A549 treated with GW870086 at 1 μM for 4 hours (cell line): ENCODE measurements at places on chromosomes 2 and 18. TPM values are rescaled to one million over a fixed set of nuclear protein-coding genes. Genes with fewer than 3 reads are reported as not detected.

The MSTN gene
- total RNA-seq, result not detected in 5 replicates

The KRTCAP3 gene
- total RNA-seq, result 0.39 to 0.90 TPM (median 0.85 TPM) in 5 replicates

The PDCD1 gene
- not detected in 5 replicates for total RNA-seq

The TLX2 gene
- 0.19 to 0.36 TPM (median 0.28 TPM) in 5 replicates for total RNA-seq

The FEZ2 gene
- 39.4 to 52.0 TPM (median 42.6 TPM) in 5 replicates for total RNA-seq

The LIPG gene
- 0.19 to 0.34 TPM (median 0.27 TPM) in 5 replicates for total RNA-seq

The LRRC30 gene
- not detected in 5 replicates for total RNA-seq

The TMEM200C gene
- not detected in 5 replicates for total RNA-seq

The PRSS56 gene
- 0.09 to 0.16 TPM (median 0.11 TPM) in 5 replicates for total RNA-seq

The DYNAP gene
- total RNA-seq, result not detected in 5 replicates

The CHRNG gene
- total RNA-seq, result not detected in 5 replicates

The PIEZO2 gene
- 0.58 to 1.2 TPM (median 0.66 TPM) in 5 replicates for total RNA-seq

The SETBP1 gene
- 0.46 to 0.61 TPM (median 0.56 TPM) in 5 replicates for total RNA-seq

The PDE1A gene
- total RNA-seq, result 0.15 to 0.19 TPM (median 0.17 TPM) in 4 of 5 replicates, not detected in the other

The PTPRN gene
- 0.95 to 1.9 TPM (median 1.5 TPM) in 5 replicates for total RNA-seq

The REG3A gene
- not detected in 5 replicates for total RNA-seq

The DSG4 gene
- not detected in 5 replicates for total RNA-seq

The FAP gene
- 0.05 to 0.32 TPM in 2 of 5 replicates, not detected in the others for total RNA-seq

The ZCCHC2 gene
- 7.8 to 11.7 TPM (median 9.6 TPM) in 5 replicates for total RNA-seq

The MYCN gene
- 0.05 TPM in 1 of 5 replicates, not detected in the others for total RNA-seq

The IL1R1 gene
- total RNA-seq, result 24.1 to 37.2 TPM (median 32.8 TPM) in 5 replicates

The APOB gene
- 0.02 to 0.23 TPM in 2 of 5 replicates, not detected in the others for total RNA-seq

The SLC9A4 gene
- total RNA-seq, result not detected in 5 replicates

The EMILIN1 gene
- total RNA-seq, result 0.32 to 0.56 TPM (median 0.45 TPM) in 5 replicates

The PROKR1 gene
- total RNA-seq, result 0.03 TPM in 1 of 5 replicates, not detected in the others

The RNU2-63P gene
- total RNA-seq, result not detected in 5 replicates

The SERPINB10 gene
- not detected in 5 replicates for total RNA-seq

The SERPINB3 gene
- 0.07 to 0.13 TPM (median 0.10 TPM) in 3 of 5 replicates, not detected in the others for total RNA-seq

The DNAH7 gene
- 0.54 to 1.8 TPM (median 1.4 TPM) in 5 replicates for total RNA-seq

The COLEC12 gene
- 0.02 to 0.06 TPM (median 0.03 TPM) in 4 of 5 replicates, not detected in the other for total RNA-seq

The FOXD4L1 gene
- total RNA-seq, result 0.24 to 0.56 TPM (median 0.30 TPM) in 5 replicates

The AP1S3 gene
- 20.2 to 38.9 TPM (median 27.7 TPM) in 5 replicates for total RNA-seq

The NCL gene
- 719 to 804 TPM (median 768 TPM) in 5 replicates for total RNA-seq

The RAB6C gene
- total RNA-seq, result not detected in 5 replicates
